ENCODE measurements at places on chromosomes 12 and 14.

DNA sequence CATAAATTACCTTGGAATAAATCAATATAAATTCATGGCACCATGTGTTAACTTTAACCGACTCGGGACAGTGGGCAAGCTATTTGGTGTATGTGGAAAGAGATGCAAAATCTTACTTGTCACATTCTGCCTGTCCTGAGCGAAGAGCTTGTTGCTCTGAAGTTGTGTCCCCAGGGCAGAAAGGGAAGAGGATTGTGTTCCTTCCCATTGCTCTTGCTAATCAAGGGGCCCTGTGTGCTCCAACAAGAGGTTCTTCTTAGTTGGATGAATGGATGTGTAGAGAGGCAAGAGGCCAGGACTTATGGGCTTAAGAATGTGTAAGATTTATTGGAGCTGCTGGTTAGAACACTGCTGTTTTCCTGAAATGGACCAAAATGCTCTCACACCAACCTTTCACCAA, 36.5 kb upstream of the FRS2 start:
- DNase-seq: no peak

GRCh38 chr14:55588259-55588699, 8.3 kb downstream of the KTN1 start:
- DNase-seq: no peak

DNA sequence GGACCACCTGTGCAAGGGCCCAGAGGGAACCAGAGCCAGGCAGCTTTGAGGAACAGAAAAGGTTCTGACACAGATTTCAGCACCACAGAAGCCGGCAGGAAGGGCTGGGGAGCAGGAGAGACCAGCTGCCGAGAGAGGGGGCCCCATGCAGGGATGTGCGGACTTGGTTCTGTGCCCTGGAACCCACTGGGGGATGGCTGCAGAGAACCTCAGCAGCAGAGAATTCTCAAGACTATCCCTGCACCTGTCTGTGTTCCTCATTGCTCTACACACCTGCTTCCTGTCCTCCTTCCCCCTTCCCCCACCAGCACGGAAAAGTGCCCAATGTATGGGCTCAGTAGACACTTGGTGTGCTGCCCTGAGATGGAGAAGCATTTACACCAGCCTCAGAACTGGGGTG, 3.2 kb downstream of the SERPINA9 start:
- no peak for DNase-seq

DNA sequence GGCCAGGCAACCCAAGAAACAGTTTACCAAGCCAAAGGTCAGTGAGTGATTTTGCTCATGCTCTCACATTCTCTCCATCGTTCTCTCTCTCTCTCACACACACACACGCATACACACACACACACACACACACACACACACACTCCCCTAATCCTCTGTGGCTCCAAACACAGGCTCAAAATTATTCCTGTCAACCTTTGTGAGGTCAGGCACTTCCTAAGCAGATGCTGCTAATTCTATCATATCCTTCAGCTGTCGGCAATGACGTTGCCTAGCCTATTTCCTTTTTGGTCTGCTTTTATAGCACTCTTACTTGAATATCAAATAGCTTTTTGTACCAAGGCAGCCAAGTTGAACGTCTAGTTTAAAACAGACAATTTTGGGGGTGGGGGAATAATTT, 98.9 kb upstream of the EGLN3 start:
- no peak for DNase-seq

DNA sequence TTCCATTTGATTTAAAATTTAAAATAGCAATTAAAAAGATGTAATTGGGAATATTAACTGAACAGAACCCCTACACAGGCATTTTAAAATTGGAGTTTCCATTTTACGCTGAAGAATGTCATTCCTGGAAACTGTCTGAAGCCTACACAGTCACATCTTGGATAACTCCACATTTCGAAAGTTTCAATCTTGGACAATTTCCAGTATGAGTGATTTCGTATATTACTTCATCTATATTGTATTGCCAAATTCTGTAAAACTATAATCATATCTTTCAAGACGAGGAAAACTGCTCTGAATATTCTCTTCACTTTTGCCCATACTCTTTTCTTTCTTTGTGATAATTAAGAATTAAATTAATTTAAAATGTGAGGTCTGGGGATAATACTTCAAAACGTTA, 194.2 kb upstream of the ABCD2 start:
- DNase-seq: no peak

DNA sequence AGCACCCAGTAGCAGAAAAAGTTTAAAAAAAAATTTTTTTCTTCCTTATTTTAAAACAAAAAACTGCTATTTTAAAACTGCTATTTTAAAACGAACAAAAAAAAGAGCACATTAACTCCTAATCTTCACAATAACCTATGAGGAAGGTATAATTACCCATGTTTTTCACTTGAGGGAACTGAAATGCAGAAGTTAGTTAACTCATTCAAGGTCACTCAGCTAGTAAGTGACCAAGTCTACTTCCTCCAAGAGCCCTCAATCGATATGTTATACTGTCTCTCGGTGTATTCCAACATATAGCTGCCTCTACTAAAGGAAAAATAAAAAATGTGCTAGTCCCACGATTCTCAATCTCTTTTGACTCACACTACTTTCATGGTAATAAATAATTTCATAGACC, 7.8 kb downstream of the RPAP3 start:
- DNase-seq: no peak

DNA sequence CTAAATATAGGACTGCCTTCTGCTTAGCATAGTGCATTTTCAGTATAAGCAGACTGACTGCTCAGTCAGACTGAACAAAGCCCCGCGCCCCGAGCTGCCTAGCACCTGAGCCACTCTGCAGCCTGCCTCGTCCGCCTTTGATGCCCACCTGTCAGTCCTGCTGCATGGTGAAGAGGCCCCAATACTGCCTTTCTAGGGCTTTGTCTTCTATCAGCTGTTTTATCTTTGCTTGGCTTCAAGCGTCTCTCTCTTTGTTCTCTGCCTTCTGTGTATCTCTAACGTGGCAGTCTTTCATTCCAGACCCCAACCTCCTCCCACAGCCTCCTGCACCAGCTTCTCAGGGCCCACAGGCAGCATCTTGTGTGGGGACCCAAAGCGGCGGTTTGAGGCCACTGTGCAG, 1001.0 kb downstream of the VRK1 start:
- no peak for DNase-seq

DNA sequence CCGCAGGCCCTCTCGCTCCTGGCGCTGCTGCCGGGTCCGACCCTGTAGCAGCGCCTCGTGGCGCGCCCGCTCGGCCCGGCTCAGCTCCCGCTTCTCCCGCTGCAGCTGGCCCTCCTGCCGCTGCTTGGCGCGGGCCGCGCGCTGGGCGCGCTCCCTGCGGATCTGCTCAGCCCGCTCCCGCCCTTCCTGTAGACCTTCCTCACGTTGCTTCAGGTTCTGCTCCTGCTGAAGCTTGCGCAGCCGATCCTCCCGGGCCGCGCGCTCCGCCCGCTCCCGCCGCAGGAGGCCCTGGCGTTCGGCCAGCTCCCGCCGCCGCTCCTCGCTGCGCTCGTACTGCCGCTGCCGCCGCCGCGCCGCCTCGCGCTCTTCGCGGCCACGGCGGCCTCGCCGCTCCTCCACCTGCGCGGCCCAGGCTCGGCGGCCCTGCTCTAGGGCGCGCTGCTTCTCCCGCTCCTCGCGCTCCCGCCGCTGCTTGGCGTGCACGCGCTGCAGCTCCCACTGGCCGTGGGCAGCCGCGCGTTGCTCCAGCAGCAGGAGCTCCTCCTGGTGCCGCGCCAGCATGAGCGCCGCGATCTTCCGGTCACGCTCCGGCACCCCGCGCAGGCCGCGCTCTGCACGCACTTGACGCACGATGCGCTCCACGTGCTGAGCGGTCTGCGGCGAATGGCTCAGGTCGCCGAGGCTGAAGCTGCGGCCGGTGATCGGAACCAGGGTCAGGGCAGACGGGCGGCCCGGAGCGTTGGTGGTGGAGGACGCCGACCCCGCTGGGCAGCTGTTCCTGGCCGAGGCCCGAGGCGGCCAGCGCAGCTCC, 2.4 kb downstream of the CCDC177 start:
- no peak for DNase-seq

GRCh38 chr12:22334410-22335100, at the start of gene ST8SIA1:
Gene ST8SIA1, minus strand, starts transcription at chr12:22334707. Its CDS starts 475 bp downstream, at chr12:22334232.
- DNase-seq: no peak

- no peak for DNase-seq
These were observed 111.3 kb downstream of the DAD1 start for GRCh38 chr14:22477569-22478194.

DNA sequence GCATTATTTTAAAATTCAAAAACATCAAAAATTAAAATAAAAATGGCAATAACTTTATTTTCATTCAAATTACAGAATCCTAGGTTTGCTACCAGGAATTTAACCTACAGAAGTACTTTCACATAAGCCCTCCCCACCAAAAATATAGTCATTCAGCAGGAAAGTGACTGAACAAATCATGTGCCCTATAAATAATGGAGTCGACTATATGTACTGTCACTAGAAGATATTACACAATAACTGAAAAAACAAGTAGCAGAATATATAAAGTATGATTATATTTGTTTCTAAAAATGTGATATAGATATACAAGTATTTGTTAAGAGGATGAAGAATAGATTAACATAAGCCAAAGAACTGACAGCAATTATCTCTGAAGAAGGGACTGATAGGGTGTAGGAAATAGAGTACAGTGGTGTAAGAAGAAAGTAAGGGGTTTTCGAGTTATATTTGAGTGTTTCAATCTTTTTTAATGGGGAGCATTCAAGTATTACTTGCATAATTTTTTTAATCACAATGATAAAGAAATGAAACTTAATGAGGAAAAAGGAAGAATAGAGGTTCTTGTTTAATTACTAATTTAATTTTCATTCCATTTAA, 7.9 kb downstream of the C2CD5 start:
- DNase-seq: no peak

DNA sequence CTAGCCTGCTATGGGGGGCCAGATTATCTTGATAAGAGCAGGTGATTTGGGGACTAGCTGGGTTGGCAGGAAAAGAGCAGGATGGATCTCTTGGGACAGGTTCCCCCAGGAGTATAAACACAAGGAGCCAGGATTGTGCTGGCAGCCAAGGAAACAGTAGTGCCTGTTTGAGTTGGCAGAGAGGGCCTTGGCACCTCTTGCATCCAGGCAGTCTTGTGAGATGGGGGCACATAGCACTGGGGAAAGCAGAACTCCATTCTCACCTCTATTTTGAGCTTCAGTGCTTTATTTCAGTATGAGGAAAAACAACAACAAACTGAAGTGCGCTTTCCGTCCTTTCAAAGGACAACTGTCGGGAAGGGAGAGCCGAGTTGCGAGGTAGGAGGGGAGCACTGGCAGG, 9.4 kb upstream of the UNC119B start:
- DNase-seq: no peak

- no peak for DNase-seq
These were observed 295.6 kb downstream of the PCNX1 start for GRCh38 chr14:71202881-71203280.

- DNase-seq: no peak
These were observed 242.4 kb downstream of the TMEM117 start for GRCh38 chr12:44078273-44078672.

GRCh38 chr12:131024026-131024425, 70.3 kb downstream of the ADGRD1 start:
- DNase-seq: no peak

All from stimulated activated naive B cell treated with anti-CD40 and anti-IgM and Interleukin-4, amounts not matched to agents 10 μg/mL and 1 μg/mL and 100 μg/mL, for 72 hours (primary cell).